ENCODE measurements at places on chromosomes 2 and 18.

DNA sequence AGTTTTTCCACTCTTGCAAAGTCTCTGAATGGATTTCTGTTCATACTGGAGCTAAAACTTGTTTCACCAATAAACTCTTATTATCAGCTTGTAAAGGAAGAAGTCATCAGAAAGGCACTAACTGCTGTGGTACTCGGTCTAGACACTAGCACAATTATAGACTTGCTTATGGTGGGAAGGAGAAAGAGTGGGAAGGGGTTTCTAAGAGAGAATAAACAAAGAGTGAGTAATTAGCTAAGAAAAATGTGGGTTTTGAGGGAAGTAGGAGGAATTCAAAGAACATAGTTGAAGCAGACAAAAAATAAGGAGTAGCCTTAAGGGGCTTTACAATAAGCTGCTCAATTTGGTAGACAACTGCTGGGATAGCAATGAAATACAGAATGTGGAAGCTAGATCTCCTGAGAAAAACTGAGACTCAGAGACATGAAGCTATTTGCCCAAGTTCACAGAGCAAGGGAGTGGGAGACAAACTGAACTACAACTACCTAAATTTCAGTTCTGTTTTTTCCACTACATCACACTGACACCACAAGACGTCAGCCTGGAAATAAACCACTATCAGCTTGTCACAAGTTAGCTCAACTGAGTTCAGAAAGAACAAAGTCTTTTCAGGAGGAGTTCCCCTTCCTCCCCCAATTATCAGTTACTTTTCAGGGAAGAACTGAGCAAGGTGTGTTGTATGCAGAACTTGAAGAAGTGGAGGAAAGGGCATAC lies 59.7 kb downstream of the MAP4K3 start:
- DNase-seq: no peak

DNA sequence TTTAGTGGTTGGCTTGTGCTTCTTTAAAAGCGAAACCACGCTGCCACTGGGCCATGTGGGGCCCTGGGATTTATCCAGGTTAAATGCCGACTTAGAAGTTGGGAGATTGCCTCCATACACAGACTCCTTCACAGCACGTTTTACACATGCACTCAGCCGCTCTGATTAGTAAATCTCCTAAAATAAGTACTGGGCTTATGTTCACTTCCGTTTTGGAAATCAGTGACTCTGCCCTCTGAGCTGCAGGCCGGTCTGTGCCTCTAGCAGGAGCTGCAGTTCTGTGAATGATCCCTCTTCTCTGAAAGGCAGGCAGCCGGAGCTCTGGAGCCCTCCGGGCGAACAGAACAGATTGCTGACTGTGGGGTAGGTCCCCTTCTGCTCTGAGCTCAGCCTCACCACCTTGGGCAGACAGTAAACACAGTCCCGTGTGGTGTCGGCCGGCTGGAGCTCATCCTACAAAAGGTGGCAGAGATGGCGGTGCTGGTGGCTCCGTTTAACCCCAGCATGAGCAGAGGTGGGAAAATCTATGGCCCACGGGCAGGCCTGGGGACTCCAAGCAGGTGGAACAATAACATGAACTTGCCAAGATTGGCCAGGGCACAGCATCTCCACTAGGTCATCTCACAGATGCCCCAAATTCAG lies 9.8 kb upstream of the RAB17 start:
- DNase-seq: no peak

- no peak for DNase-seq
These were observed 96.9 kb downstream of the TGOLN2 start for GRCh38 chr2:85230679-85231467.

- DNase-seq: no peak
These were observed 423.3 kb downstream of the SETBP1 start for GRCh38 chr18:45104049-45104395.

DNA sequence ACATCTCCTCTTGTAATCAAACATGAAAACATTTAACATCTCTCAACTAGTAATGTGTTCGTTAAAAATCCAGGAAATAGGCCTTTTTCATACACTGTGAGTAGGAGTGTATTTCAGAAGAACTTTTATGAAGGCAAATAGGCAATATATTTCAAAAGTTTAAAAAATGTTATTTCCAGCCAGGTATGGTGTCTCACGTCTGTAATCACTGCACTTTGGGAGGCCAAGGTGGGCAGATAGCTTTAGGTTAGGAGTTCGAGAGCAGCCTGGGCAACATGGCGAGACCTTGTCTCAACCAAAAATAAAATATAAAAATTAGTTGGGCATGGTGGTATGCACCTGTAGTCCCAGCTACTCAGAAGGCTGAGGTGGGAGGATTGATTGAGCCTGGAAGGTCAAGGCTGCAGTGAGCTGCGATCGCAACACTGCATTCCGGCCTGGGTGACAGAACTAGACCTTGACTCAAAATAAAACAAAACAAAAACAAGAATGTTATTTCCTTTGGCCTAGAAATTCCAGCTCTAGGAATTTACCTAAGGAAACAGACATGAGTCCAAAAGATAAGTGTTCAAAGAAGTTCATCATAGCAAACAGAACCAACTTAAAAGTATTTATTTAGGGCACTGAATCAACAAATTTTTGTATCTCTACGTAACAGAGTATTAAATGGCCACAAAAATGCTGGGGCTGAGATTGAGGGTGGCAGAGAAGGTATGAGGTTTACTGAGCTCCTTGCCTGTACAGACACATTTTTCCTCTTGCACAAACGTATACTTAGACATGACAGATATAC lies 14.9 kb downstream of the RBKS start:
- no peak for DNase-seq

DNA sequence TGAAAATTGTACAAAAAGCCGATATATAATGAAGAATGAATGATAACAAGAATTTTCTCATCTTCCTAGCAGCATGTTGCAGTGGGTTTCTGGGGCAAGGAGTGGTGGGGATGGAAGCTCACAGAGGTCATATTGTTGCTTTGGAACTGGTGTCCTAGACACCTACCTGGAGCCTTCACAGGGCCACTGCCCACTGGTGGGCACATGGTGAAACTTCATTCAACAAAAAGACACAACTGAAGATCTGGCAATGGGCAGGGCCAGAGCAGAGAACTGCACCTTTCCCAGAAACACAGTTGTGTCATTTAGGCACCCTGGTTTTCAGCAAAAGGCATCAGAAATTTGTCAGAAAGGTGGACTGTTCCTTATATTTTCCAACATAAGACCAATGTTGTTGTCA lies 115.3 kb downstream of the FHOD3 start:
- DNase-seq: no peak

DNA sequence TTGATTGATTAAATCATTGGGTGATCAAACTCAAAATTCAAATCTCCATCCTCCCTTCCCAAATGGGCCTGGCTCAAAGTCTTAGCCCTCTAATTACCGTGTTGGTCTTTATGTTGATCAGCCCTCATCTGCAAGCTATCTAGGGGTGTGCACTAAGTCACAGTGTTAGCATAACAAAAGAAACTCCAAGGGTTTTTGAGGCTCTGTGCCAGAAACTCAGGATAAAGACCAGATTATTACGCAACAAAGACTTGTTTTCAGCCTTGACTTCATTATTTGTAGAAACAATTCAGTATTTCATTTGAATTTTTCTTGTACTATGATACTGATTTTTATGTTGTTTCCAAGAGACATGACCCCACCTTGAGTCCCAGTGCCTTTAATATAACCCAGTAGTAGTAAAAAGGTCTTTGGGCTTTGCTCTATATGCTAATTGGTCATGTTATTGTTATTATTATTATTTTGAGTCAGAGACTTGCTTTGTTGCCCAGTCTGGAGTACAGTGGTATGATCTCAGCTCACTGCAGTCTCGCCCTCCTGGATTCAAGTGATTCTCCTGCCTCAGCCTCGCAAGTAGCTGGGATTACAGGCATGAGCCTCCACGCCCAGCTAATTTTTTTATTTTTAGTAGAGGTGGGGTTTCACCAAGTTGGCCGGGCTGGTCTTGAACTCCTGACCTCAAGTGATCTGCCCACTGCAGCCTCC lies 13.9 kb downstream of the PSMD14 start:
- DNase-seq: no peak

DNA sequence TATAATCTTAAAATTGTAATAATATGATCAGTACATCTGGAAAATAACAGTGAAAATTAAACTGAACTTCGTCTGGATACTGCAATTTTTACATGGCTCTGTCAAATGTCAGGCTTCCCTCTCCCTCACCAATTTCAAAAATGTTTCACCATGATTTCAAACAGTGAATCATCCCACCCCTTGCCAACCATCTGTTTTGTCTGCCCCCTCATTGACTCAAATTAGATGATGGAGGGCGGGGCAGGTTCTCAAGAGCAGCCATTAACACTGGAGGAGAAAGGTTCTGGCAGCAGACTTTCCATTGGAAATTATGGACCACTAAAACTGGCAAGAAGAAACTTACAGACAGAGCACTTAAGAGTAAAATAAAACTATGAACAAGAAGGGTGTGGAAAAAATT lies 1195.7 kb upstream of the ZEB2 start:
- no peak for DNase-seq

DNA sequence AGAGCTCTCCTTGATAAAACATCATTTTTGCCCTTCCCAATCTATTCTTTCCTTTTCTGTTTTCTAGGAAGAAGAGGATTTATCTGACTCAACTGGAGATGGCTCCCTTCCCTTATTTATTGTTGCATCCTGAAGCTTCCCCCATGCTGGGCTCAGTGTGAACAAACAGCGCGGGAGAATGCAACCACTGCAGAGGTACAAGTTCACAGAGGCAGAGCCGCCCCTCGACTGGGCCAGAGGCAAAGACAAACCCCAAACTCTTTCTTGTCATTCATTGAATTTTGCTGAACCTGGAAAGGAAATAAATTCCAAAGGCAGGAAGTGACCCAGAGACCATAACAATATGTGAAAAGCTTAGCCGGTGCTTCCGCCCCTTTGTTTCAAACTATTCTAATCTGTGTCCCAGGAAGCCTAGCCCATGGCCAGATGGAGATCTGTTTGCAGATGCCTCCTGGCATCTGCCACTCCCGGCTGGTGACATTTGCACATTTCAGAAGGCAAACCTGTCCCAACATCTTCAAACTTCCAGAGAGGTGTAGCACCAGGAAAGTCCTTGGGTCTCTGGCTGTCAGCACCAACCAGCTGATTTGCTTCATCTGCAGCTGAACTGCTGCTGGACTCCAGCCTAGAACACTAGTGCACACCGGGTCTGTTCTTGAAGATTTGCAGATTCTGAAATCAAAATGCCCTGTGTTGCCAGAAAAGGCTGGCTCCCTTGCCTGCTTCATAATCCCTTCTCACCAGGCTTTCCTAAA lies 79.4 kb upstream of the MAP4K3 start:
- DNase-seq: peak; percentile 23

GRCh38 chr18:48868468-48869466 lies 82.0 kb downstream of the SMAD7 start:
- DNase-seq: no peak

GRCh38 chr18:10727477-10727876 lies 201.7 kb downstream of the NAPG start:
- DNase-seq: no peak

GRCh38 chr2:199680482-199680881 lies 170.5 kb downstream of the FTCDNL1 start:
- DNase-seq: no peak

GRCh38 chr2:198056836-198057235 lies 252.4 kb downstream of the PLCL1 start:
- DNase-seq: no peak

GRCh38 chr2:72780477-72780876 lies 45.4 kb downstream of the EXOC6B start:
- no peak for DNase-seq

DNA sequence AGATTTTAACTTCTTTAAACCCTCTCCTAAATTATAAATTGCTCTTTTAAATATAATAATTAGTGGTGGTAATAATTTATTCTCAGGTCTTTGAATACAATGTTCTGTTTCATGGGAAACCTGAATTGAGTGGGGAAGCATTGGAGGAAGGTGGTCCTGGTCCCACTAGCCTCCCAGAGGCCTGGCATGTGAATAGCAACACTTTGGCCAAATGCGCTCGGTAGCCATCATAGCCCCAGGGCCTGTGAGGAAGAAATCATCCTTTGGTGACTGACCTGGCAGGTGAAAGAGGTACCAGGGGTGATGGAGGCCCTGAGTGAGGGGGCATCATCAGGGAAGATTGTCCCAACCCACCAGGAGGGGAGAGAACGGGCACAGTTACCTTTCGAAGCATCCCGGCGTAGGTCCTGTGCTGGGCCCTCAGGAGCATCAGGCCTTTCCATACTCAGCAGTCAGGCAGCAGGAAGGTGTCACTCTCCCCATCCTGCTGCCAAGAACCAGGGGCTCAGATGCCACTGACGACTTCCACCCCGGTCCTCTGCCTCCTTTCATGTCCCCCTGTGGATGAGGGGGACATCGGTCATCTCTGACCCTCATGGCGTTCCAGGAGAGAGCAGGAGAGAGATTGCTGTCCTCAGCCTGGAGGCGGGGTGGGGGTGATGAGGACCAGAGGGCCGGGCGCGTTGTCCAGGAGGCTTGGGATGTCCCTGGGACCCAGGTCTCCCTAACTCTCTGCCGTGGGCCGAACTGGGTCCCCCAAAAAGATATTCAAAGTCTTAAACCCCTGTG lies 78.6 kb upstream of the HPCAL1 start:
- no peak for DNase-seq

DNA sequence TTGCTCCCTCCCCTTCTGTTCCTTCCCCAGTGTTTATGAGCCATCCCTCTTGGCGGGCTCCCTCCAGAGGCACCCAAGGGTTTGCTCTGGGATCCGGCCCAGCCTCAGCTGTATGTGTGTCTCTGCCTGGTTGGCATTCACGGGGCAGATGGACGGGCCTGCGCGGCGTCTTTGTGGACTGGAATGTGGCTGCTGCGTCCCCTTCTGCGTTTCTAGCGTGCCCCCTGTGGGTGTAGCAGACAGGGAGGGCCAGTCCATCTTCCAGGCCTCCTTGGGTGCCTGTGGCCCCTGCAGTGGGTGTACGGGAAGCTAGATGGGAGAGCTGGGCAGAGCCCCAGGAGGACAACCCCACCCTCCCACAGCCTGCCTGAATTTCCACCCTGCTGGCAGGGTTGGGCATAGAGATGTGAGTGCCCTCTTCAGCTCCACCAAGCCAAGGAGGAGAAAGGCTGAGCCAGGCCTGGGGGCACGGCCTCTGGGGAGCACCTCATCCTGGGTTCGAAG lies 15.7 kb downstream of the GPC1 start:
- DNase-seq: no peak

GRCh38 chr18:51621113-51621863 lies 423.8 kb upstream of the MEX3C start:
- peak; percentile 36 for DNase-seq

GRCh38 chr2:188512456-188512855 lies 220.8 kb downstream of the GULP1 start:
- DNase-seq: no peak

GRCh38 chr2:107263628-107264027 lies 377.7 kb upstream of the ST6GAL2 start:
- DNase-seq: no peak

GRCh38 chr2:191910518-191910917 lies 63.6 kb upstream of the CAVIN2 start:
- no peak for DNase-seq
